ENCODE measurements at places on chromosomes 7 and 10. TPM values are rescaled to one million over a fixed set of nuclear protein-coding genes. Genes with fewer than 3 reads are reported as not detected.

GRCh38 chr7:43394441-43395130 lies 188.3 kb upstream of the STK17A start:
- DNase-seq = peak; percentile 6

DNA sequence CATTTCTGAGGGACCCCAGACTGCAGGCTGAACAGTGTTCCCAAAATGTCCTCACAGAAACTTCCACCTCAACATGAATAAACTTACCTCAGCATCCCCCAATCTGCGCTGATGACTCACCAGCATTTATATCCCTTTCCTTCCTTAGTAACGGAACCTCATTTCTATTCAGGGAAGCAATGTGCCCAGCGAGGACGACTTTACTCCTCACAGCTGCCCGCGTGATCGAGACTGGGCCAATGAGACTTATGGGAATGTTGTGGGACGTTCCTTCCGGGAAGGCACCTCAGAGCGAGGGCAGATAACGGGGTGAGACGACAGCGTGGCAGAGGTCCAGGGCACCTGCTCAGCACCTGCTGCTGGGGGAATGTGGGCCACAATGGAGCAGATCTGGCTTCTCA lies 73.1 kb upstream of the CAMK2B start:
- DNase-seq = no peak

- DNase-seq = no peak
These were observed 33.8 kb upstream of the TRIM8 start for GRCh38 chr10:102610441-102610887.

GRCh38 chr10:132707776-132708171 lies 78.2 kb downstream of the NKX6-2 start:
- DNase-seq = no peak

DNA sequence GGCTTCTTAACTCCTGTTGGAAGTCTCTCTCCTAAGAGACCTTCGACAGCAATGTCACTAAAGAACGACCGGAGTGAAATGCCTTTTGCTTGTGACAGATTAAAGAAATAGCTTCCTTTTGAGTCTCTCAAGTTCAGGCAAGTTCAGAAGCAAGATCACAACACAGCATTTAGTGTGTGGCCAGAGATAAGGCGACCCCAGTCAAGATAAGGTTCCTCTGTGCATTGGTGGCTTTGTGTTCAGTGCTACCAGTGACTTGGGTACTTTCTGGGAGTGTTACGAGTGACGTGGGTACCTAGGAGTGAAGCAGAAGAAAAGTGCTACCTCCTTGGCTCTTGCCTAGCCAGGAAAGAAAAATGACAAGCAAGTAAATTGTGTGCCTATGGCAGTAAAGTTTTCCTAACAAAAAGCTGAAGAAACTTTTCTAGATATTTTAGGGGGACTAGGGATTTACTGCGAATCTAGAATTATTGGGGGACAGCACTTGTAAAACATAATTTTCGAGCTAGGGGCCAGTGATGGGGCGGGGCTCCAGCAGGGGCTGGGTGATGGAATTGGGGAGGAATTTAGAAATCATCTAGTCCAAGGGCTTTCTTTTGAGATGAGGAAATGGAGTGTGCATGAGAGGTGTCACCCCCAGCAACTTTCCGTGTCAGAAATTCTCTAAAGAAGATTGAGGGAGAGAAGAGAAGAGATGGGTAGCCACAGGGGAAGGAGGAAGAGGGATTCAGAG lies 191.9 kb upstream of the LYZL2 start:
- peak; percentile 47 for DNase-seq

DNA sequence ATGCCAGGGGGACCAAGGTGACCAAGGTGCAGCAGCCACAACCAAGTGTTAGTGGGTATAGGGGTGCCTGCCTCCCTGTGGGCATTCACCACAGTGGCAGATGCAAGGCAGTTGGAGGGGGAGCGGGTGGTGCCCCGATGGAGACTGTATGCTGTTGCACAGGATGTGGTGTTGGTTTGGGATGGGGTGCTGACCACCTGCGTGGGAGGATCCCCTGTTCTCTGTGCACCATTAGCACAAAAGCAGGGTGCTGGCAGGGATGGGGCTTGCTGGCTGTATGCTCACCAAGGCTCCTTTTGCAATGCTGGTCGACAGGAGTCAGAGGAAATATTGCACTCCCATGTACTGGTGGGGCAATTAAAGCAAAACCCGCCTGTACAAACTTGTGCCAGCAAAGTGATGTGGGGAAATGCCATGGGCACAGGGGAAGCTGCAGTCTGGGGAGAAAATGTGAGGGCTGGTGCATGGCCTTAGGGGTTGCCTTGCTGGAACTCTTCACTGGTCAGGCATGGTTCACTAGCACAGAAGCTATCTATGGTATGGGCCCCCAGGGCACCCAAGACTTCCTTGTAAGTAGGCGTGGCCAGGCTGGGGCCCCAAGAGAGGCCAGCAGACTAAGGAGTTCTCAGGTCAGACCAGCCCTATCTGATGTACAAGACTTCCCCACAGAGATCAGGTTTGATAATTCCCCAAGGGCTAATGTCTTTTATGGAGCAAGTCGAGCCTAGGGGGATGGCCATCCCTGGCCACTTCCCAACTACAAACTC lies 51.9 kb upstream of the GNAT3 start:
- no peak for DNase-seq

DNA sequence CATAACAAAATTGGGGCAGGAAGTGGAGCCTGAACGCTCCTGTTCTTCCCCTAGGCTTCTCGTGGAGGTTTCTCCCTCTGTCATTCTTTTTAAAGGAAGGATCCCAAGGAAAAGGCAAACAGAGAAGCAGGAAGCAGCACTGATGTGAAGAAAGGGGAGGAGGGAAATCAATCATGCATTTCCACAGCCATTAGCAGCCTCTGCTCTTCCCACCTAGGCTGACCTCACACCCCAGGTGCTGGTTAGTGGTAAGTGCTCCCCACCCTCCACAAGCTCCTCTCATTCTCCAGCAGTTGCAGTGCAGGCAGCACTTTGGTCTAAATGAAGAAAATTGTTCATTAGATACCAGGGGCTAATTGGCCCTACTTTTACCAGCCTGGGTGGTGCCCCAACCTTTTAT lies 2.6 kb downstream of the CRHR2 start:
- DNase-seq = no peak

- DNase-seq = no peak
These were observed 158.6 kb downstream of the SNX13 start for GRCh38 chr7:17781491-17782215.

- no peak for DNase-seq
These were observed 84.7 kb downstream of the TMEM178B start for GRCh38 chr7:141158561-141158960.

- no peak for DNase-seq
These were observed 196.8 kb downstream of the PPP1R3A start for GRCh38 chr7:113722006-113722405.

Gene PYROXD2
- total RNA-seq = 1.0 TPM

Gene FGFR2
- total RNA-seq = 0.18 TPM

Gene LHFPL3
- total RNA-seq = not detected

Gene SPDYE1
- total RNA-seq = not detected

Gene PRSS37
- not detected for total RNA-seq

Gene ZKSCAN1
- 43.0 TPM for total RNA-seq

Gene VGF
- total RNA-seq = 5.7 TPM

Gene OPN4
- not detected for total RNA-seq

Gene ACBD7
- 0.60 TPM for total RNA-seq

Gene IDI2
- total RNA-seq = not detected

Gene ST8SIA6
- 6.6 TPM for total RNA-seq
